M059J (cell line): ENCODE measurements at places on chromosomes 1 and 21. TPM values are rescaled to one million over a fixed set of nuclear protein-coding genes. Genes with fewer than 3 reads are reported as not detected.
A peak's percentile ranks its signal among the peaks of the same experiment; 100 is the strongest.

DNA sequence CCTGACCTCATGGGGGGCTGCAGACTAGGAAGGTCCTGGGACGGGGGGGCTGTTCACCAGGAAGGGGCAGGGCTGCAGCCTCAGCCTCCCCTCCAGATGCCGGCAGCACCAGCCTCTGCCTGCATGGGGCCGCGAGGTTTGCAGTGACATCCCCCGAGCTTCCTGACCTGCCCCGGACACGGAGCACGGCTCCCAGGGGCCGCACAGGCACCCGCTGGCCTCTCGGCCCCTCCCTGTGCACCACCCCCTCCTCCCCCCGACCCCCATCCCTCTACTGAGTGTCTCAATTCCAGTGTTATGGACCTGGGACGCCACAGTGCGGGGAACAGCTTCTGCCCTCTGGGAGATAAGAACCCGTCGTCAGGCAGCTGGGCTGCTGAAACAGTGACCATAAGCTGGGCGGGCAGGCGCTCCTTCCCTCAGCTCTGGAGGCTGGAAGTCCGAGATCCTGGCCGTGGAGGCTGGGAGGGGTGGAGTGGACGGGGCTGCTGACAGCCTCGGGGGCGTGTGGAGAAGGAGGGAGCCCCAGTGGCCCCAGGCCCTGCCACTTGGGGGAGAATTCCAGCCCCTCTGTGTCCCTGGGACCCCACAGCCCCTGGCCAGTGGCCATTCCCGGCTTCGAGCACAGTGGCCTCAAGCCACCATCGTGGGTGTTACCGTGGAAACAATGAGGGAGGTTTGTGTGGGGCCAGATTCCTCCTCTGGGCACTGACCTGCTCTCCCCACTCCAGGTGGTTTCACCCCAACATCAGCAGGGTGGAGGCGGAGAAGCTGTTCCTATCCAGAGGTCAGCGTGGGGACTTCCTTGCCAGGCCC, 11.6 kb downstream of the RNF223 start:
- no peak for DNase-seq

- no peak for DNase-seq
Measured at GRCh38 chr1:39568208-39568607, 8.4 kb downstream of the PABPC4 start.

DNA sequence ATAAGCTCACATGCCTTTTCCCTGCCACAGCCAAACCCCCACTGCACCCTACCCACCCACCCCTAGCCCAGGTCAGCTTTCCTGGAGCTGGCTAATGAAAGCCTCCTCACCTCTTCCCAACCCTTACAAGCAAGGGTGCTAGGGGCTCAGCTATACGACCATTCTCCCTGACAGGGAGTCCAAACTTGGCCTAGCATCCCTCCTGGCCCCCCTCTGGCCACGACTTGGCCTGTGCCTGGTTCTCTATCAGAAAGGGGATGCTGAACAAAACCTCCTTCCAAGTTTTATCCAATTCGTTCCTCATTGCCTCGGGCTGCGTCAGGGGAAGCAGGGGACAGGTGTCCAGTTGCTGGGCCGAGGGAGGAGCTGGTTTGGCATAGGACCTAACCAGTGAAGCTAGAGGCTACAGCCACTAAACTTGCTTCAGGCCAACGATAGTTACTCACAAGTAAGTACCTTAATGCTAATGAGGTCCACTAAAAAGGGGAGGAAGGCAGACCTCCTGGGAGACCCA, 8.6 kb downstream of the TMEM81 start:
- DNase-seq, result no peak

Gene ZFYVE9
- total RNA-seq, result 9.2 and 13.5 TPM in 2 replicates

Gene AIRE
- not detected in 2 replicates for total RNA-seq

DNA sequence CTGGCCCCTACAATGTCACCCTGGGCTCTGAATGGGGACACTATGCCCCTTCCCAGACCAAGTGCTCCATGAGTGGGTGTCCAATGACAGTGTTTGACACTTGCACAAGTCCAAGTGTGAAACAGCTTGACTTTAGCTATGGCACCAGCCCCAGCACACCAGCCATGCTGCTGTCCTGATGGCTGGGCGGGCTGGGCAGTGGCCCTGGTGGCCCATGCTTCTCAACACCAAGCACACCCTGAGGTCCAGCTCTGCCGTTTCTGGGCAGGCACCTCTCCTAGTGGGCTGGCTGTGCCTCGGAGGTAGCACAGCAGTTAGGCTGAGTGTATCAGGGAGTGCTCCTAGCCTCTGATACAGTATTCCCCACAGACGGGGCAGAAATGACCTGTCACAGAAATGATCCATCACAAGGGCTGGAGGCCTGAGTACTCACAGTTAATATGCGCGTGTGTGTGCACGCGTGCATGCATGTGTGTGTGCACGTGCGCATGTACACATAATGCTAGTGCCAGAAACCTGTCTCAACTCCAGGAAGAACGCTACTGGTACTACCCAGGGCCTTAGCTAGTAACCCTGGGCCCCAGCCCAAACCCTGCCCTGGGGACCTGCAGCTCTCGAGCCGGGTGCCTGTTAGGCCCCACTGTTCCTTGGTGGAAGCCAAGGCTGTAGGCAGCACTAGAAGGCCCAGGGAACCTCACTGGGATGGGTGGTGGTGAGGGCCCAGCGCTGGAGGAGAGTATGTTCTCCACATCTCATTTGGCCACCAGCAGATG, 134.0 kb downstream of the DMRTB1 start:
- no peak for DNase-seq

GRCh38 chr1:42913426-42914091, 45.1 kb downstream of the SLC2A1 start:
- peak; percentile 73 for DNase-seq
